ENCODE measurements at places on chromosomes 1 and 21.

DNA sequence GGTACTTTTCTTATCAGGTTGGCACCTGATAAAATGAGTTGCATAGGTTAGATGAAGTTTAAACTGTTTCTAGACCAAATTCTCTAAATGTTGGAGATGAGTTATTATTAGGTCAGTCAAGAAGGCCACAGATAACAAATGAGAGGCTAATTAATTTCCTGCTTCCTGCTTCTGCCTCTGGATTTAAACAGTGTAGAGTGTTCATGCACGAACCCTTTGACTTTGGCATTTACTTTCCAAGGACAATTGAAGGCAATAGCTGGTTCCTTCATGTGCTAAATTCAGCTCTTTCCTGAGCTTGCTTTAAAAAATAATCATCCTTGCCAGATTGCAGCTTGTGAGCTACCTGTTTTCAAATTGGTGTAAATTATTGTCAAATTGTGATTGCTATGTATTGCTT, 80.6 kb downstream of the RASAL2 start:
- DNase-seq: no peak

- DNase-seq: no peak
Observed at GRCh38 chr1:119079881-119080280, 60.6 kb downstream of the WARS2 start.

GRCh38 chr1:75672528-75673393, 51.7 kb upstream of the ACADM start:
- peak; percentile 91 for DNase-seq

DNA sequence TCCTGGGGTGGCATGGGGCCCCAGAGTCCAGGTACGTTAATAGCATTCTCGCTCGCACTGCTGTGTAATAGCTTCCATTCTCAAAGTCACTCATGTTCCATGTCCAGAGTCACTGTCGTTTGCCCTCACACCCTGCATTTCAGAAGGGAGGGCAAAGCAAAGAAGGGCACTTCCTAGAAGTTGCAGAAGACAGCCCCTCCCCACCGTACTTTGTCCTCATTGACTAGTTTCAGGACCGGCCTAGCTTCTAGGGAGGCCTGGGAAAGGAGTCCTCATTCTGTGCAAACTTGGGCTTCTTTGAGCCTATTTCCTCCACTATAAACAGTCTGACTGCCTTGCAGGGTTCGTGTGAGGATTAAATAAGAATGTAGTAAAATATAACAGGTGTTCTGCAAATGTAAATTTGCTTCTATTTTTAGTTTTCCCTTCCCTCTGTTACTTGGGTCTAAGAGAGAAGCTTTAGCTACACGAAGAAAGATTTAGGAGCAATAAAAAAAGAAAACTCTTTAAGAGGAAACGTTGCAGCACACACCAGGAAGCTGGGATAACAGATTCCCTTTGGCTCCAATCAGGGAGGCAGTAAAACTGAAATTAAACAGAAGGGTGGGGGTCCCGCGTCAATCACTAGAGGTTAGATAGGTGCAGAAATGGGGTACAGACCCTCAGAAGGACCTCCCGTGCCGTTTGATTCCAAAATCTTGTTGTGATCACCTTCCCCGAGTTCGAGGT, 40.1 kb downstream of the ACTL8 start:
- DNase-seq: no peak

DNA sequence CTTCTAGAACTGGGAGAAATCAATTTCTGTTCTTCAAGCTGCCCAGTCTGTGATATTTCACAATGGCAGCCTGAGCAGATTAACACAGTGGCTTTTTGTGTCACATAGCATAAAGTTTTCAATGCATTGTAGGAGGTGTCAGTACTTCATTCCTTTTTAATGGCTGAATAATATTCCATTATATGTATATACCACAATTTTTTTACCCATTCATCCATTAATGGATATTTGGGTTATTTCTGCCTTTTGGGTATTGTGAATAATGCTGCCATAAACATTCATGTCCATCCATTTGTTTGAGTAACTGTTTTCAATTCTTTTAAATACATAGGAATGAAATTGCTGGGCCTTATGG, 191.5 kb downstream of the SETD4 start:
- DNase-seq: no peak

DNA sequence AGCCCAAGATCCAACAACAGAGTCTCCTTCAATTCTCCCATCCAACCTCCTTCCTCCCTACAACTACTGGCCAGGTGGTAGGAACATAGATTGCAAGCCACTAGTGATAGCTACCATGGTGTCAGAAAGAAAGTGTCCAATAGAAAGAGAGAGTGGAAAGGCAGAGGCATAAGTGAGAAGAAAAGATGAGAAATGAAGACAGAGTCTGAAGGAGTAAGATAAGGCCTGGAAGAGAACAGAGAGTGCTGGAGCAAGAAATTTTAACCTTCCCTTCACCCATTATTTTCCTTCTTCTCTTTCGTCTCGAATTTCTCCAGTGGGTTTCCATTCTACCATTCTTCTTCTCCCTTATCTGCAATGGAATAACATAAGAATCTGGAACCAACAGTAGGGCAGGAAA, 57.9 kb downstream of the CDC42BPA start:
- DNase-seq: no peak

GRCh38 chr1:119885903-119886783, 10.2 kb downstream of the ADAM30 start:
- DNase-seq: peak; percentile 60

- DNase-seq: peak; percentile 67
Observed at GRCh38 chr21:41754479-41754891, 12.4 kb downstream of the RIPK4 start.

DNA sequence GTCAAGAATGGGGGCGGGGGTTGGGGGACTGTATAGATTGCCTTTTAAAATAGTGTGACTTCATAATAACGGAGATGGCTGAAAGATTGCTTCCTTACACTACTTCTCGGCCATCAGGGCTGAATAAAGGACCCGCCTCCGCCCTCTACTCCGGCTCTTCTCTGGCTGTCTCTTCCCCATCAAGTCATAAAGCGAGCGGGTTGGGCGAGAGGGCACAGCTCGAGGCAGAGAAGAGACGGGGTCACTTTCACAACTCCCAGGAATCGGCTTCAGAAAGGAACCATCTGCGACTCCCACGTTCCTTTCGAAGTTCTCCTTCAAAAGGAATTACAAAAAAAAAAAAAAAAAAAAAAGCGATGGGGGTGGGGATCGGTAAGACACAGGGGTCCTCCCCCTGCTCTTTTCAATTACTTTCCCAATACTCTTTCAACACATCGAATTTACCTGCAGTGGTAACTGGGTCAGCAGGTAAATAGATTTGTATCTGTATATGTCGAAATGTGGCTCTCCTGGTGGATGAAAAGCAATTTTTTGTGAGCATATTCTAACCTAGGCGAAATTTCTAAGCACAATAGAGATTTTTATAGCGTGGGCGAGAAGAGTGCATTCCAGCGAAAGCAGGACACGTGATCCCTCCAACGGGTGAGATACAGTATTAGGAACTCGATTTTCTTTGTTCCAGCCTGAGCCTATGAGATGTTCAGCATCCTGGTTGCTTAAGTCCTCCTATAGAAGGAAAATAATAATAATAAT, 2.0 kb downstream of the LRRC7 start:
- DNase-seq: peak; percentile 16

DNA sequence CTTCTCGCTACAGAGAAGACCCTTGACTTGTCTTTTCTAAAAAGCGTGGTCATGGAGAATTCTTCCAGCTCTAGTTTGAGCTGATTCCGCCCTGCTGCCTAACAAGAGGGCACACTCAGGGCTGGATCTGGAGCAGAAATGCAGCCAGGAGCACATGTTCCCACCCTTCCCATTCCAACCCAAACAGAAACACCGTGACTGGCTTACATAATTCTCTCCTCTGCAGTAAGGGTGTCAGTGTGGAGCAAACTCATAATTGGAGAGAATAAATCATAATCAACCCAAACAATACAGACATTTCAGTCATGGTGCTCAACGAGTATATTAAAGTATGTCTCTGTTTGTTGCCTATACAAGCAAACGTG, 34.5 kb downstream of the CTNNBIP1 start:
- DNase-seq: no peak

- DNase-seq: peak; percentile 52
Observed at GRCh38 chr1:1246577-1247340, at the start of gene C1QTNF12. Gene C1QTNF12, minus strand, starts transcription at chr1:1246722. Its CDS starts 32 bp downstream, at chr1:1246690.

DNA sequence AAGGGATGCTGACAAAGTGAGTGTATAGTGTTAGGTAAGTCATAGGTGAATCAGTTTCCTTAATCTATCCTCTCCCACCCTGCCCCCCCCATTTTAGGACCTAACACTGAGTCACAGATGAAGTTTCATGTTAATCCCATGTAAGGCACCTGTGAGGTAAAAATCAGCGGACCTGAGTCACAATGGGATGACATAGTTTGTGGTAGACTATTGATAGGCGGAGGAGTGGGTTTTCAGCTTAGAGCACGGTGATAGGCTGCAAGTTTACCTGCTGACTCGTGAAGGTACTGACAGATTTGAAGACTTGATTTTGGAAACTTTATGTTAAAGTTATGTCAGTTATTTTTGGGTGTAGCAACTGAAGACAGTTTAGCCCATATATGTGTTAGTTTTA, 1.7 kb downstream of the TOR1AIP1 start:
- peak; percentile 86 for DNase-seq

DNA sequence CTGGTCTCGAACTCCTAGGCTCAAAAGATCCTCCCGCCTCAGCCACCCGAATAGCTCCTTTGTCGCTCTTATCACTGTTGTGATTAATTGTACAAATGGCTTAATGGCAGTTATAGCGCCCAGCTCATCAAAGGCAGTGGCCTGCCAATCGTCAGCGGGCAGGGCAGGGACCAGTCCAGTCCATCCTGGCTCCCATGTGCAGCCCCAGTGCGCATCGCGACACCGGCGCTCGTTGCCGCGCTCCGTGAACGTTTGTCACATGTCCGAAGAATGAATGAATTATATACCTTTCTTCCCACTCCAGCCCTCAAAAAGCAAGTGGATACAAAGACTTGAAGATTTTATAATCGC, 18.4 kb downstream of the MTX1 start:
- no peak for DNase-seq

DNA sequence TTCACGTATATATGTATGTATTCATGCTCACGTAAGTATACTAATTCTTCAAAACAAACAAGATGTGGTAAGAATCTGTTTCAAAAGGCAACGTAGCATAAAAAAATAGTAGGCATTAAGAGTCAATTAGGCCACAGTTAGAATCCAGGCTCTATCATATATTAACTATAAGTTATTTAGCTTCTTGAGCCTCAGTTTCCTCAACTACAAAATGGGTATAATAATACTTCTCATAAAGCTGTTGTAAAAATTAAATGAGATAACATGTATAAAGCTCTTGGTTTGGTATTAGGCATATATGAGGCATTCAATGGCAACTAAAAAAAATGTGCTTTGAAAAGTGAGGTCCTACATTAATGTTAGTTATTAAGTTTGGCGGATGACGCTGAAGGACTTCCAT, 9.2 kb downstream of the B3GALNT2 start:
- DNase-seq: no peak

DNA sequence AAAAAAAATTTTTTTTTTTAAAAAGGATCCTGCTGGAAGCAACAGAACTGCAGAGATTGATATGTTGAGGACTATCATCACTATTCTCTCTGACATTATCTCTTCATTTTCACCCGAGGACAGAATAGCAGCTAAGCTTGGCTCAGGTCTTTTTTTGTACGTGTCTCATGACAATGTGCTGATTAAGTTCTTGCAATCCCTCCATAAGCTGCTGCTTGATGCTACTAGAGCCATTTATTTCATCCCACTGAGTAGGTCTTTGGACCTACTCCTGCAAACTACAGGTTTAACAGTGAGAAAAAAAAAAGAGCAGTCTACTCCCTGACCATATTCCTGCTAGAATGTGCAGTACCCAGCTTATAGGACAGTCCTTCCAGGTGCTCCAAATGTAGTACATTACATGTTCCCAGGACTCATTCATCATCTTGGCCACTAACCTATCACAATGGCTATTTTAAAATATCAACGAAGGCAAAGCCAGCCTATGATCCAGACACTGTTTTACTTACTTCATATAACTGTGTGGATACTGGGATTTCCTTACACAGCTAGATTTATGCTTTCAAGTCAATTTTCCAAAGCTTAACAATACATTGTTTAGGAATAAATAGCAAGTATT, 54.1 kb downstream of the ARHGAP29 start:
- no peak for DNase-seq

- DNase-seq: peak; percentile 87
Observed at GRCh38 chr21:26715116-26715515, 130.1 kb downstream of the ADAMTS1 start.

- DNase-seq: peak; percentile 74
Observed at GRCh38 chr1:70420320-70420719, 9.3 kb downstream of the CTH start.

- DNase-seq: no peak
Observed at GRCh38 chr1:28297826-28298225, 31.0 kb upstream of the MED18 start.

DNA sequence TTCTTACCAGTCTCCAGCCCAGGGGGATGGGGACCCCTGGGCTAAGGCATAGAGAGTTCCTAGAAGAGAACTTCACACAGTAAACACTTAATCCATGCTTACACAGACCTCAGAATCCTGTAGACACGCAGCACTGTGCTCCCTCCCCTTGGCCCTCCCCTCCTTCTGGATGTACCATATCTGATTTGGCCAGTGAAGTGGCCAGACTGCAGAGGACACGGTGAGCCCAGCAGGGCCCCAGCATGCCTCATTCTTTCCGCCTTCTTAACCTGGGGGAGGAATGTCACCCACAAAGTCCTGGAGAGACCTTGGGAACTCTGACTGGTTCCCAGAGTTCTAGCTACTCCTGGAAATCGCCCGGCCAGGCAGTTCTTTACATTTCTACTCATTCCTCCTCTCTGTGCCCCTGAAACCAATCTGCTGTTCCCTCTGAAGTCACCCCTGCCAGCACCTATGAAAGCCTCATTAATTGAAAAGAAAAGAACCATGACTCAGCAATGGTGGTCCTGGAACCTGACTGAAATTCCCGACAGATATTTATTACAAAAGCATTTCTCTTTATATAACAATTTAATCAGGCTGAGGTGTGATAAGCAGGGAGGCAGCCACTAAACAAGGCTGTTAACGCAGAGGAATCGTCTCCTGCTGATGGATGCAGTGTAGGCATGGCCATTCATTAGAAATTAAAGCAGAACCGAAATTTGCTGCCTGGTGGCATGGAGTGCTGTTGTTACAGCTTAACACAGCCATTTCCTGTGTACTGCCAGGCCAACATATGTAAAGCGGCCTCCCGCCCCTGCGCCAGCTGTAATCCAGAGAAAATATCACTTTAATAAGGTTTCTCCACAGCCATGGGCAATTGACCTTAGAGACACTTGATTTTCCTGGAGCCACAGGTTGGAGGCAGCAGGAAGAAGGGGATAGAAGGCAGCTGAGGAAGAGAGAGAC, 74.6 kb upstream of the KCND3 start:
- no peak for DNase-seq

GRCh38 chr1:7403265-7404045, 367.6 kb upstream of the VAMP3 start:
- no peak for DNase-seq

Data from mesendoderm (in vitro differentiated cells).